ENCODE measurements at places on chromosomes 12 and 14.
A peak's percentile ranks its signal among the peaks of the same experiment; 100 is the strongest.

GRCh38 chr12:9051158-9051550 is 61.8 kb downstream of the KLRG1 start:
- DNase-seq: no peak

- no peak for DNase-seq
Measured at GRCh38 chr14:46058964-46059563, 592.5 kb downstream of the RPL10L start.

GRCh38 chr14:93073358-93073707 is 42.4 kb downstream of the ITPK1 start:
- DNase-seq: no peak

GRCh38 chr14:64209444-64210131 is 84.6 kb downstream of the ESR2 start:
- DNase-seq: no peak

DNA sequence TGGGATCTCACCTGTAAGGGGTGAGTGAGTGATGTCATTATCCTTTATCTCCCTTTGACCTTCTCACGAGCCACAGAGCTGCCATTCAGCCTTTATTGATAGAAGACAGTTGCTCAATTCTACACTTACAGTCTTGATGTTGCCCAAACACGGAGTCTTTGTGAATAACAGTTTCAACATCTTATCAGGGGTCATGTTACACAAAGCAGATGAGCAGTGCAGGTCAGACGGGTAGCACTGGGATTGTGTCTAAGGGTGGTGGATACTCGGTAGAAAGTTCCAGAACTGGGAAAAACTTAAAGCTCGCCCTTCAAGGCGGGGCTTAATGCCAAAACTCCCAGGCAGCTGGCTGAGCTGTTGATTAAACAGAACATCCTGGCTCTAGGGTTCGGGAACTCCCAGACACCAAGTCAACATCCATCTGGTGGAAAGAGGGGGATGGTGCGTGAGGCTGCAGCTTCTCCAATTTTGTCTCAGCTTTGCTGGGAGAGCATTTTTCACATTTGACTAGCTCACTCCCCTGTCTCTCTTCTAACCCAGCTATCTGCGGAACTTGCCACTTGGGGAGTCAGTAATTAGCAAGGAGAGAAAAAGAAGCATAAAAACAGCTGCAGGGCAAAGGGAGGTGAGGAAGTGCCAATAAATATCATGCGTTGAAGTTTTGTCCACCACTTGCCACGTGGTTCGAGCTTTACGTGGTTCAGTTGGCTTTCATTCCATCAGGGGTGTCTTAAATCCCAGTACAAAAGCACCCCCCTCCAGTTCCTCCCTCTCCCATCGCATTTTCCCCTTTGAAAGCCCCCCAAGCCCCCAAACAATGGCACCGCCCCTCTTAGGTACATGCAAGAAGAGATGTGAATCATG is 31.0 kb downstream of the FOXN4 start:
- DNase-seq: peak; percentile 10

- peak; percentile 39 for DNase-seq
Measured at GRCh38 chr12:89051065-89051677, 301.1 kb downstream of the DUSP6 start.

- DNase-seq: no peak
Measured at GRCh38 chr14:70640938-70641547, 673 bp upstream of the TTC9 start.

DNA sequence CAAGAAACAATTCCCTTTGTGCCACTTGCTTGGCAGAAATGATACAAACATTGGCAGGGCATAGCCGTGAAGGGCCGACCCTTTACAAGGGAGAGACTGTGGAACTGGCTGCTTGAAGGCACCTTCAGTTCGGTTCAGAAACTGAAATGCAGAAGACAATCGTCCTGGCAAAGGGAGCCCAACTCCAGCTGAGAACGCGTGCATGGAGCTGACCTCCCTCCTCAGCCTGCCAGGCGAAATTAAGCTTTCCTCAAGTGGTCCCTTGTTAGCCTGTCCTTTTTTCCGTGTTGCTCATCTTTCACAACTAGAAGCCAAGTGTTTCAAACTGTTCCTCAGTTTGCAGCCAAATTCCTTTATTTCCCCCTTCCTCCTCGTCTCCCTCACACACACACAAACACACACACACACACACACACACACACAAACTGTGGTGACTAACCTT is 8.1 kb downstream of the LGR5 start:
- DNase-seq: no peak

GRCh38 chr12:12461923-12462315 is 100.7 kb downstream of the DUSP16 start:
- DNase-seq: no peak

DNA sequence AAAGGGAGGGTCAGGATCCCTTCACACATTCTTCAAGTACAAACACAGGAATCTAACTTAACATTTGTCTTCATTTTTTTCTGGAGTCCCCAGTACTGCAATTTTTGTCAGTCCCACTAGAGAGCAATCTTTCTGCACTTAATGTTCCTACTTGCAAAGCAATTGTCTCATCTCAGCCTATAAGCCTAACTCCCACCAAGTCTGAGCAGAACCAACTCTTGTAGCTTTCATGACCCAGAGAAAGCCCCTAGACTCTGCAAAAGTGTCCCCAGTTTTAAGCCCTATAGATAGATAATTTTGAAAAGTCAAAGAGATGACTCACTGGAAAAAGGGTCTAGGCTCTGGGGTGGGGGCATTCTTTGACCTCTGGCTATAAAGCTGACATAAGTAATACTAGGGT is 1.8 kb upstream of the ZBTB39 start:
- peak; percentile 31 for DNase-seq

- DNase-seq: no peak
Measured at GRCh38 chr14:89983375-89983774, 27.6 kb downstream of the TDP1 start.

- no peak for DNase-seq
Measured at GRCh38 chr12:18696971-18697602, 40.7 kb downstream of the PLCZ1 start.

Data from LNCaP clone FGC (cell line).